ENCODE measurements at places on chromosomes 5 and 9. TPM values are rescaled to one million over a fixed set of nuclear protein-coding genes. Genes with fewer than 3 reads are reported as not detected.

SPINK7 gene
- not detected for total RNA-seq

ENTPD2 gene
- total RNA-seq = not detected

PTPRD gene
- 0.05 TPM for total RNA-seq

UBE2QL1 gene
- total RNA-seq = not detected

GRCh38 chr5:935510-936084 lies 42.9 kb downstream of the TRIP13 start:
- H3K4me1 ChIP-seq = no peaks in the 10 kb centered on the region
- no peak overlapping the region for H3K27ac ChIP-seq
- H3K36me3 ChIP-seq = no peaks in the 10 kb centered on the region
- H3K27me3 ChIP-seq = no peaks in the 10 kb centered on the region
- no peak for DNase-seq
- no peak overlapping the region for H3K4me3 ChIP-seq

DNA sequence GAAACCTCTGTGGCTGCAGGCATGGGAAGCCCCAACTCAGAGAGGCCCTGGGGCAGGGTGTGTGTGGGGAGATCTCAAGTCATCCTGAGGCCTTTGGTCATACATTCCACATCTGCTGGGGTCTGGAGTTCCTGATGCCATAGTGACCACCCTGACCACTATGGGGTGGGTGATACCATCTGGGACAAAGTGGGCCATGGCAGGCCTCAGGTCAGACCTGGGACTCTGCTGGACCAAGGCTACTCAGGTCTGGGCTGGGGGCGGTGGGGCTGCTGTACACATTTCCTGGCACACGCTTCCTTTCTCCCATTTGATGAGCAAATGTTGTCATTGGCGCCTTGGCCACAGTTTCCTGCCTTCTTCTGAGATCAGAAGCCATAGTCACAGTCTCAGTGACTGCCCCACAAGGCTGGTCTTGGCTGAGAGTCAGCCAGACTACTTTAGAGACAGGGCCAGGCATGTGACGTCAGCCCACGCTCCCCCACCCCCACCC lies 15.1 kb upstream of the ACSL6 start:
- H3K36me3 ChIP-seq = no peaks in the 10 kb centered on the region
- H3K4me3 ChIP-seq = no peak overlapping the region
- H3K27ac ChIP-seq = peak overlapping the region; percentile 74

- H3K27ac ChIP-seq = no peak overlapping the region
- no peaks in the 10 kb centered on the region for H3K36me3 ChIP-seq
- H3K27me3 ChIP-seq = no peaks in the 10 kb centered on the region
- H3K4me1 ChIP-seq = no peaks in the 10 kb centered on the region
Measured at GRCh38 chr5:124124711-124125229, 612.8 kb downstream of the CSNK1G3 start.

DNA sequence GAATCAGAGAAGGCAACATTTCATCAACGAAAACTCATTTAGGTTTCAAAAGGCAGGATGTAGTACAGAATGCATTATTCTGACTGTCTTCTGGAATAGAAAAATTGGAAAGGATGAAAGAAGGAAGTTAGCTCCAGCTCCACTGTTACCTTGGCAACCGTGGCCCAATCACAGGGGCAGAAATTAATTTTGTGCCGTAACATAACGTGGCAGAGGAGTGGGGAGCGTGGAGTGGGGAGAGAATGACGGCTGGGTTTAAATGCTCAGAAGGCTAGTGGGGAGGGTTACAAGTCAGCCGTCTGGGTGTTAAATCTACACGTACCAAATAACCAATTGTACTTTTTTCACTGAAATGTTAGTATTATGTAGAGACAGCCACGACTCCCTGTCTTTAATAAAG lies 32.3 kb upstream of the EQTN start:
- H3K4me1 ChIP-seq = no peaks in the 10 kb centered on the region
- H3K27me3 ChIP-seq = no peaks in the 10 kb centered on the region
- H3K27ac ChIP-seq = no peak overlapping the region
- H3K4me3 ChIP-seq = no peak overlapping the region
- no peak for DNase-seq
- H3K36me3 ChIP-seq = no peaks in the 10 kb centered on the region

GRCh38 chr9:38673399-38674193 lies 46.3 kb downstream of the FAM240B start:
- H3K27me3 ChIP-seq = no peaks in the 10 kb centered on the region
- peaks cover 5% of the 10 kb centered on the region for H3K4me1 ChIP-seq
- no peaks in the 10 kb centered on the region for H3K36me3 ChIP-seq
- H3K4me3 ChIP-seq = no peak overlapping the region
- H3K27ac ChIP-seq = no peak overlapping the region
- DNase-seq = no peak

GRCh38 chr5:111641533-111642233 lies 115.3 kb downstream of the NREP start:
- no peaks in the 10 kb centered on the region for H3K27me3 ChIP-seq
- no peaks in the 10 kb centered on the region for H3K36me3 ChIP-seq
- H3K4me3 ChIP-seq = no peak overlapping the region
- DNase-seq = no peak
- no peaks in the 10 kb centered on the region for H3K4me1 ChIP-seq

- H3K27me3 ChIP-seq = no peaks in the 10 kb centered on the region
- no peaks in the 10 kb centered on the region for H3K36me3 ChIP-seq
- no peak overlapping the region for H3K27ac ChIP-seq
- no peak for DNase-seq
- H3K4me3 ChIP-seq = no peak overlapping the region
Measured at GRCh38 chr5:74885170-74885569, 19.0 kb upstream of the FAM169A start.

Measured in natural killer cell (primary cell).